Iris pigment epithelial cell (primary cell): ENCODE measurements at places on chromosomes 1 and 21.
A peak's percentile ranks its signal among the peaks of the same experiment; 100 is the strongest.

GRCh38 chr1:9345922-9346321 is 53.2 kb downstream of the SPSB1 start:
- no peak for DNase-seq

DNA sequence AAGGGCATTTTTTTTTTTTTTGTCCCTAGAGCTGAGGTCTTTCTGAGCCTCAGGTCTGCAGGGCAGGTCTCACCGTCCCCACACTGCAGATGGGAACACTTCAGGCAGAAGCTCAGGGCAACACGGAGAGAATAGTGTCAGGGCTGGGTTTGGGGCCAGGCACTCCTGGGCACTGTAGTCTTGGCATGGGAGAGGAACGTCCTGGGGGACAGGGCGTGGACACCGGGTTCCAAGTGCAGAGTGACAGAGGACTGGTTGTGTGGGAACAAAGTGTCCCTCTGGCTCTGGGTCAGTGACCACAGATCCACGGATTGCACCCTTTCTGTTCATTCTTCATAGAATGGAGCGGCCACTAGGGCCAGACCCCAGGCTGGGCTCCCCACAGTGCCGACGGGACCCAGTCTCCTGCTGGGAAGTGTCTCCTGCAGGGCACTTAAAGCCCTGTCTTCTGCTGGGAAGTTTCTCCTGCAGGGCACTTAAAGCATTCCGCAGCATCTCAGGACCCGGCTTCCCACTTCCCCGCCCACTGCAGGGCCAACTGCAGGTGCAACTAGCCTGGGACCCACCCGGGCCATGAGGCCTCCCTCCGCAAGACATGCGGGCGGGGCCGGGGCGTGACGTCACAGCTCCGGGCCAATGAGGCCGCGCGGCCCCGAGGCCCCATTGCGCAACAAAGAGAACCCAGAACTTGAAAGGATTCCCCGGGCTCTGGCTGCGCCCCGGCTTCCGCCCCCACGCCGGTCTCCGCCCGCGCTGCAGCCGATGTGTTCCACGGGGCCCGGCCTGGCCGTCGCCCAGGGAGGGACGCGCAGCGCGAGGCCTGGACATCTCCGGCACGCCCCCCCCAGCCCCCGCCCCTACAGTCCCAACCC is 1.2 kb downstream of the GPR153 start:
- DNase-seq, result peak; percentile 86

GRCh38 chr1:15401391-15402055 is 8.2 kb upstream of the EFHD2 start:
- no peak for DNase-seq

GRCh38 chr1:27004471-27005165 is 8.0 kb downstream of the TENT5B start:
- peak; percentile 67 for DNase-seq

- no peak for DNase-seq
Measured at GRCh38 chr1:158122833-158123388, 57.8 kb upstream of the CD1D start.

GRCh38 chr21:26281506-26281905 is 110.9 kb upstream of the APP start:
- DNase-seq, result no peak

DNA sequence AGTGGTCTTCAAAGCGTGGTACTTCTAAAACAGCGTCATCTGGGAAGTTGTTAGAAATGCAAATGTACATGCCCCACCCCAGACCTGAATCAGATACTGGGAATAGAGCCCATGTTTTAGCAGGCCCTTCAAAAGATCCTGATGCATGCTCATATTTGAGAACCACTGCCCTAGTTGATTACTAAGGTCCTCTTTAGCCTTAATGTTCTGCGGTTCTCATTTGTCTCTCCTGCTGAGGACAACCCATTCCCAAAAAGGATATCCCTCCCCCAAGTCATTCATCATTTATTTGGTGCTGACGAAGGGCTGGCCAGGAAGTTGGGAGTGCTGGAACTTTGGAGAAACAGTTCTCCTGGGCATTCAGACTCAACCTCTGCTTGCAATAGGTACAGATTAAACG is 92.4 kb upstream of the RALGPS2 start:
- DNase-seq, result no peak

DNA sequence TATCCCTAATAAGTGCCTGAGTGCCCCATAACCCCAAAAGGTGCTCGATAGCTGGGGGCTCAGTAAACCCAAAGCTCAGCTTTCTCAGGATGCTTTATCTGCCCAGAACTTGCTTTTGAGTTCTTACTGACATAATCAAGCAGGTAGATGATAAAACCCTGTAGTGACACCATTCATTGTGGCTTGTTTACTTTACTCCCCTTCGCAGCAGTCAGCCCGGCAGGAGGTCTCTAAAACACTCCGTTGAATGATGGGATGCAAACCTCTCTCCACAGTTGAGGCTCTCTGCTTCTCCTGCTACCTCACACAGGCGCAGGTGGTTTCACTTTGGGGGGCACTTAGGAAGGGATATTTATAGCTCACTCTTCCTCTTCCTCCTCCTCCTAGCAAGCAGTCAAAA is 349.4 kb downstream of the HLX start:
- no peak for DNase-seq

GRCh38 chr21:28633839-28634555 is 358.7 kb downstream of the LTN1 start:
- peak; percentile 80 for DNase-seq

- DNase-seq, result peak; percentile 78
Measured at GRCh38 chr1:23122023-23122748, 46.5 kb downstream of the LUZP1 start.

DNA sequence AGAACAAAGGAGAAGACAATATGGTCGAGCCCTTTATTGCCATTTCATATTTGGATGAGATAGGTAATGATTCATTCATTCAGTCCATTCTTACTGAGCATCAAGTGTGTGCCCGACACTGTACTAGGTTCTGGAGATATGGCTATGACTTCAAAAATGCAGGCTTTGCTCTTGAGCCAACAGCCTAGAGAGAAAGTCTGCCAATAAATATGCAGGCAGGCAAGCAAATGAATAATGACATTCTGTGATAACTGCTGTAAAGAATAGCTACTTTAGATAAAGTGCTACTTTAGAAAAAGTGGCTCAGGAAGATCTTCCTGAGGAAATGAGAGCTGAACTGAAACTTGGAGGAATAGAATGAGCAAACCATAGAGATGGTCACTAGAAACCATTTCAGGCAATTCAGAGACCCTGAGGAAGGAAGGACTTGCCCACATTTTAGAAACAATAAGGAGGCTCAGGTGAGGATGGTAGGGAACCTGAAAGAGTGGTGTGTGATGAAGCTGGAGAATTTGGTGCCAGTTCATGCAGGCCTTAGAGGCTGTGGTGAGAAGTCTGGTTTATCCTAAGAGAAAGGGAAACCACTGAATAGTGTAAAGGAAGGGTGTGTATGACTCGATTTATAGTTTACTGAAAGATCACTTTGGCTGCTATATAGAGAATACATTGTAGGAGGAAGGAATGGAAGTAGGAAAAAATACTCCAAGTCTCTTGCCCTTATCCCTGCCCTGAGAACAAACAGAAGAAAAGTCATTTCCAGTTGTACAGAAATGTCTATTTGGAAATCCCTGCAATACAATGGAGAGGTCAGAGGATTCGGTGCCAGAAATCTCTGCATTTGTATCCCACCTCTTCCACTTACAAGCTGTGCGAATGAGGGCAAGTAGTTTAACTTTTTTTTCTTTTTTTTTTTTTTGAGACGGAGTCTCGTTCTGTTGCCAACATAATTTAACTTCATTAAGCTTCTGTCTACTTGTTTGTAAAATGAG is 167.9 kb downstream of the VPS13D start:
- no peak for DNase-seq

DNA sequence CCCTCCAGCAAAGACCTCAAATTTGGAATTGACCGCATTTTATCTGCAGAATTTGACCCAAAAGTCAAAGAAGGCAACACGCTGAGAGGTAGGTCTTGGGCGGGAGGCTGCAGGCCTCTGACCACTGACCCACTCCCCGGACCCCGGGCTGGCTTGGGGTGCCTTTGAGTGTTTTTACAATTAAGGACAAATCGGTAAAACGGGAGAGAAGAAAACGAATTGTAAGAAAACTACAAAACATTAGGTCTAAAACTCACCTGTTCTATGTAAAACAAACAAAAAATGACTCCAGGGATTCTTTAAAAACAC is 1.1 kb downstream of the HLX start:
- DNase-seq, result no peak

GRCh38 chr1:217431395-217431794 is 199.5 kb downstream of the GPATCH2 start:
- DNase-seq, result no peak

- DNase-seq, result no peak
Measured at GRCh38 chr1:198968866-198969265, 330.0 kb downstream of the PTPRC start.

DNA sequence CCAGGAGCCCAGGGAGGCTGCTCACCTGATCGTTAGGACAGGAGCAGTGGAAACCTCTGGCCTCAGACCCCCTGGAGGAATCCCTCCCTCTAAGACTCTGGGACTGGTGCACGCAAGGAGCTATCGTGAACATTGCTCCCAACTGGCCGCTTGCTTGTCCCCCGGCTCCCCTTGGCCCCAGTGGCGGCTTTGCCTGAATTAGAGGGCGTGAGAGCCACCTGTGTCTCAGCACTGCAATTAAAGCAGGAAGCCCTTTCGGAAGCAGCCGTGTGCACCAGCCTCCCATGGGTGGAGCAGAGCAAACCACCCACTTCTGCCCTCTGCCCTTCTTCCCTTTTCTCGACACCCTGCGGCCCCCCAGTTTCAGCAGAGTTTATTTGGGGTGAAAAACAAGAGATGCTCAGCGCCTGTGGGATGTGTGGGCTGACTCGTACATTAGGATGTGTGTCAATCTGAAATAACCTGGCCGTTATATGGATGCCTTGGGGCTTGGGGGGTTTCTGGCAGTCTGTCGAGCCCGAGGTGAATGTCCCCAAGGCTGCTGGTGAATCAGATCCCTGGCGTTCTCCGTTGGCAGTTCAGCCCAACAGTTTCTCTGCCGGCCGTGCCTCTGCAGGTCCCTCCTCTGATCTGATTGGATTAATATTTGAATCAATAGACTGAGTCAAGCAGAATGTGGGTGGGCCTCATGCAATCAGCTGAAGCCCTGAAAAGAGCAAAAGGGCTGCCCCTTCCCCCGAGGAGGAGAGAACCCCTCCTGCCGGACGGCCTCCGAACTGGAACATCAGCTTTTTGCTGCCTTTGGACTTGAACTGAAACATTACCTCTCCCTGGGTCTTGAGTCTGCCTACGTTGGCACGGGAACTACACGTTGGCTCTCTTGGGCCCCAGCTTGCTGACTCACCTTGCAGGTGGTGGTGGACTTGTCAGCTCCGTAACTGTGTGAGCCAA is 7.3 kb upstream of the UMODL1 start:
- no peak for DNase-seq

DNA sequence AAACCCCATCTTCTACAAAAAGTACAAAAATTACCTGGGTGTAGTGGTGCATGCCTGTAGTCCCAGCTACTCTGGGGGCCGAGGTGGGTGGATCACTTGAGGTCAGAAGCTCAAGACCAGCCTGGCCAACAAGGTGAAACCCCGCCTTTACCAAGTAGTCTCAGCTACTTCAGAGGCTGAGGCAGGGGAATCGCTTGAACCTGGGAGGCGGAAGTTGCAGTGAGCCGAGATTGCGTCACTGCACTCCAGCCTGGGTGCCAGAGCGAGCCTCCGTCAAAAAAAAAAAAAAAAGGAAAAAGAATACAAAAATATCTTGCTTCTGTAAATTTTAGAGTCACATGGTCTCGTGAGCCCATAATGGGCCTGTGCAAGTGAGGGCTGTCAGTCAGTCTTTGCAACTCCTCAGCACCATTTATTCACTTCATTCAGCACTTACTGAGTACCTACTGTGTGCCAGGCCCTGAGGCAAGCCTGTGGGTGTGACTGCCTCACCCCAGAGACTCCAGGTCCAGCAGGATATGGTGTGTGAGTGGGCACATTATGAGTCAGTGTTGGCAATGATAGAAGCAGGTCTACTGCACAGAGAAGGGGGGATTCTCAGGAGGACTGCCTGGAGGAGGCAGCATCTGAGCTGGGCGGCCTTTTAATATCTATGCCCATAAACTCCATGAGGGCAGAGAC is 46.8 kb upstream of the TARDBP start:
- DNase-seq, result peak; percentile 3

DNA sequence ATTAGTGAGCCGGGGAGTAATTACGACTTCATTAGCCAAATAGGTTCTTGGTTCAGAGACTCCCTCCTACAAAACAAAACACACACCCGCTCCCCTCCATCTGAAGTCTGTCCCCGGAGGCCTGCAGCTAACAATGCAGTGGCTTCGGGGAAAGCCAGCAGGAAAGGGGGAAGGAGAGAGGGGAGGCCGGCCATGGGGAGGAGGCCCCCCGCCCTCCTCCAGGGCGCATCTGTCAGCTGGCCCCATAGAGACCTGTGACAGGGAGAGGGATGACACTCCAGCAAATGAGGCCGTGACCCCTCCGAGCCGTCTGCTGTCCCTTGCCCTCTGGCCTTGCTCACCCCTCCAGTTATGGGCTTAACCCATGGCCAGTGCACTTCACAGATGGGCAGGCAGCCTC is 12.1 kb upstream of the CNTN2 start:
- no peak for DNase-seq

DNA sequence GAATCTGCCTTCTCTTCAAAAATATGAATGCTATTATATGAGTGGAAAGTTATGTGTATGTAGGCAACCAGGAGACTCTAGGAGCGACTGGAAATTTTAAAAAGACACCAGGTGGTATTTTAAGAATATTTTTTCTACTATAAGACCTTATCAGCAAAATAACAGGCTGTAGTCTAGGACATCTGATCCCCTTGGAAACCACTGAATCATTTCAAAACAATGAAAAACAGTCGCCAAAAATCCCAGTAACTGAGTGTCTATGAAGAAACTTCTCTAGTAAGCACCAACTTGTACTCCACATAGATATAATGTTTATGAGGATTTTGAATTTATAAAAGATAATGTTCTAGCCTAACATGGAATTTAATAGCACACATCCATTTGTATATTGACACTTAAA is 358.5 kb downstream of the GPATCH2 start:
- DNase-seq, result peak; percentile 84

DNA sequence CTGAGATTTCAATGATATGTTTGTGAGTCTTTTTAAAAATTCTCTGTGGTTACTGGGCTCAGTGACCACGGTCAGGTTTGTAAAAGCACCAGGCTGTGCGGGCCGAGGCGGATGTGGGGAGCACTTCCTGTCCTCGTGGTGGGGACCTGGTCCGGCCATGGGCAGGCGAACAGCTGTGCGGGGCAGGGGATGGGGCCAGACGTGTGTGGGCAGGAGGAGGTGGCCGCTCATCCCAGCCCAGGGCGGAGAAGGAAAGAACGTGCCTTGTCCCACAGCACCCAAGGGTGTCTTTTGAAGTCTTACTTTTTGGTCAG is 5.2 kb upstream of the OXCT2 start:
- DNase-seq, result no peak
